ENCODE measurements at places on chromosomes 11 and 22. TPM values are rescaled to one million over a fixed set of nuclear protein-coding genes. Genes with fewer than 3 reads are reported as not detected.

MPPED2 gene
- not detected for total RNA-seq

GRCh38 chr11:117997823-117998579, 11.8 kb downstream of the IL10RA start:
- peaks cover 89% of the 10 kb centered on the region for H3K4me1 ChIP-seq
- no peaks in the 10 kb centered on the region for H3K27me3 ChIP-seq
- peaks cover 78% of the 10 kb centered on the region for H3K36me3 ChIP-seq
- H3K27ac ChIP-seq, result peak overlapping the region; percentile 68
- peak; percentile 58 for DNase-seq

- no peaks in the 10 kb centered on the region for H3K4me1 ChIP-seq
- no peak overlapping the region for H3K4me3 ChIP-seq
- DNase-seq, result no peak
- H3K27me3 ChIP-seq, result no peaks in the 10 kb centered on the region
- no peak overlapping the region for H3K27ac ChIP-seq
- H3K36me3 ChIP-seq, result peaks cover 2% of the 10 kb centered on the region
Observed at GRCh38 chr11:63480039-63480438, 10.9 kb downstream of the PLAAT5 start.

IFITM10 gene
- total RNA-seq, result 0.07 TPM

GRCh38 chr11:58392746-58393145, 13.9 kb downstream of the OR5B3 start:
- H3K4me3 ChIP-seq, result no peak overlapping the region
- H3K27ac ChIP-seq, result no peak overlapping the region
- no peaks in the 10 kb centered on the region for H3K36me3 ChIP-seq
- H3K4me1 ChIP-seq, result peaks cover 4% of the 10 kb centered on the region

DNA sequence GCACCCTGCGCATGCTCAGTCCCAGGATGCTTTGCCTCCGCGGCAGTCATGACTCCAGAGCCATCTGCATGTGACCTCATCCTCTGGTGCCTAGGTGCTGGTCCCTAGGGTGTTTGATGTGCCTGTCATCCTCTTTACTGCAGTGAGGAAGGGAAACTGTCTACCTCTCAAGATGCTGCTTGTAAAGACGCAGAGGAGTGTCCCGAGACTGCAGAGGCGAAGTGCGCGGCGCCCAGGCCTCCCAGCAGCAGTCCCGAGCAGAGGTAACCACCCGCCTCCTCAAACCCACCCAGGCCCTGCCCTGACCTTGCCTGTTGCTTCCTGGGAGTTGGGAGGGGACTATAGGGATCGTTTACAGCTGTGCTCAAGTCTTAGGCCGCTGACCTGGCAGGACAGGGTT, 74.6 kb upstream of the GAL start:
- no peak overlapping the region for H3K4me3 ChIP-seq
- H3K27me3 ChIP-seq, result no peaks in the 10 kb centered on the region
- peaks cover 61% of the 10 kb centered on the region for H3K36me3 ChIP-seq
- no peak for DNase-seq
- H3K4me1 ChIP-seq, result no peaks in the 10 kb centered on the region

DNA sequence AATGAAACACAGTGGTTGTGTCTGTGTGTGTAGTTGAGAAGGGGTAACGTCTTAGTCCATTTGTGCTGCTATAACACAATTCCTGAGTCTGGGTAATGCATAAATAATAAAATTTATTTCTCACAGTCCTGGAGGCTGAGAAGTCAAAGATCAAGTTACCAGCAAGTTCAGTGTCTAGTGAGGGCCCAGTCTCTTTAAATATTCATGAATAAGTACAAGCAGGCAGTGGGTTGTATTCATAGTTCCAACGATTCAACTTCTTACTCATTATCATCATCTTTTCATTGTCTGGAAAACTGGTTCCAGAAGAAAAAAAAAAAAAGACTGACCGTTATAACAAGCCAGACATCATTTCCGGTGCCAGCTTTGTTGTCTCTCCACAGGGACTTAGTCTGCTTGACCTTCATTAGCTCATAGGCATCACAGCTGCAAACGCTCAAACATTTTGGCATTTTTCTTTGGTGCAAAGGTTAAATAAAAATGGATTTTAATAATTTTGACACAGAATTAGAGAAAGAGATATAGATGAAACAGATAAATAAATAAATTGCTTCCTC, 1297.5 kb downstream of the LRRC4C start:
- H3K27me3 ChIP-seq, result no peaks in the 10 kb centered on the region
- no peak overlapping the region for H3K27ac ChIP-seq
- no peaks in the 10 kb centered on the region for H3K4me1 ChIP-seq

- H3K4me1 ChIP-seq, result peaks cover 63% of the 10 kb centered on the region
- peak overlapping the region; percentile 90 for H3K4me3 ChIP-seq
- peak overlapping the region; percentile 97 for H3K27ac ChIP-seq
- H3K36me3 ChIP-seq, result peaks cover 80% of the 10 kb centered on the region
- no peaks in the 10 kb centered on the region for H3K27me3 ChIP-seq
- peak; percentile 90 for DNase-seq
Observed at GRCh38 chr11:67271541-67272284, 5.4 kb downstream of the GRK2 start.

GRCh38 chr22:49785841-49786471, 41.7 kb downstream of the BRD1 start:
- no peak overlapping the region for H3K4me3 ChIP-seq
- H3K4me1 ChIP-seq, result peaks cover 44% of the 10 kb centered on the region
- no peaks in the 10 kb centered on the region for H3K27me3 ChIP-seq
- no peak overlapping the region for H3K27ac ChIP-seq
- peaks cover 28% of the 10 kb centered on the region for H3K36me3 ChIP-seq

DNA sequence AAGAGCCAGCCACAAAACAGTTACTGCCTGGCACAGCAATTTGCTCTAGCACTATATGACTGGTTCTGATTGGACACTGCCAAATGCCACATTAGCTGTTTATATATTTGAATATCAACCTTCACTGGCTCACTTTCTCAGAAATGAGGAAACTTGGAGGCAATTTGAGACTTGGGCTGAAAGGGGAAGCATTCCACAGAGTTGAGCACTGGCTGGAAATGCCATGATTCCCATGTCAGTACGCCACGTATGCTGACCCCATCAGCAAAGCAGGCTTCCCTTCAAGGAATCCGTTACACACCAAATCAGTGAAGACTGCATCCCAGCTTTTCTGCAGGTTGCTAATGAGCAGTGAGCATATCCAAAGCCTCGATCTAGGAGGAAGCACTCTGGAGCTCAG, 34.7 kb downstream of the GALNT18 start:
- H3K36me3 ChIP-seq, result no peaks in the 10 kb centered on the region
- no peaks in the 10 kb centered on the region for H3K4me1 ChIP-seq
- no peak for DNase-seq

DNA sequence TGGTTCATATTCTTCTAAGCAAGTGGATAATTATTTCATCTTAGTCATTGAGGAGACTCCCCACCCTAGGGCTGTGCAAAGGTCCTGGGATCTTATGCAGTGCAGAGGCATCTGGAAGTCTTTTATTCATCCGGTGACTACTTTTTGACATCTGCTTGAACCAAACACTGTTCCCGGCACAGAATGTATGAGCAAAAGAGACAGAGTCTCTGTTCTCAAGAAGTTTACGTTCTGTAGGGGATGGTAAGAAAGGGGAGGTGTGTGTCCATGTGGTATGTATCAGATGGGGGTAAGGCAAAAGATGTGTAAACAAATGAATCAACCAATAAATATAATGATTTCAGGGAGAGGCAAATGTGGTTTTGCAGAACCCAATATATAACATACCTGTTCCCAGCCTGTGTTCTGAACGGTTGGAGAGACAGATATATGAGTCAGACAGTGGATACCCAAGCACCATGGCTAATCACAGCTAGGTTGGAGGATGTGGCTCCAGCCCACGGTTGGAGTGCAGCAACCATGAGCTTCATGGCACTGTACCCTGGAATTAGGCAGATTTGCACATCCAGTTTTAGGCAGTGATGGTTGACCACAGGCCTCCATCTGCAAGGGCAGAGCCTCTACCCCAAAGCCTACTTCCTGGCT, 75.1 kb upstream of the CADM1 start:
- no peaks in the 10 kb centered on the region for H3K27me3 ChIP-seq
- H3K4me3 ChIP-seq, result no peak overlapping the region
- no peak overlapping the region for H3K27ac ChIP-seq
- no peaks in the 10 kb centered on the region for H3K4me1 ChIP-seq
- DNase-seq, result no peak

MS4A4A gene
- not detected for total RNA-seq

GRCh38 chr11:35950082-35950481, 6.2 kb downstream of the LDLRAD3 start:
- H3K4me3 ChIP-seq, result no peak overlapping the region
- no peaks in the 10 kb centered on the region for H3K4me1 ChIP-seq
- no peak for DNase-seq
- H3K27ac ChIP-seq, result no peak overlapping the region

SGSM1 gene
- total RNA-seq, result not detected

DNA sequence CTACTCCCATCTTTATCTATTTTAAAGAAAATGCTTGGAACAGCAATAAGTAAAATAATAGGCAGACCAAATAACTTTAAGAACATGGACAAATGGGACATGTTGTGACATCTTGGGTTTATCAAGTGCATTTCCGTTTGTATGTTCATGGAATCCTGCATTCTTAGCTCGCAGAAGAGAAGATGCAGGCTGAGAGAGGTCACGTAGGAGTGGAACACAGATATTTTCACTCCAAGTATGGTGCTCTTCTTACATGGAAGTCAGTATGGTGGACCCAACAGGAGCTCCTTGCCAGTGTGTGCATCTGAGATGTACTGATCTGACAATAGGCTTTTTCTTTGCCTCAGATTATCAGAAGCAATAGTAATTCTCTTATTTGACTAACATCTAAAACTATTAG, 1.7 kb downstream of the E2F8 start:
- peaks cover 40% of the 10 kb centered on the region for H3K36me3 ChIP-seq
- H3K27ac ChIP-seq, result no peak overlapping the region
- peaks cover 31% of the 10 kb centered on the region for H3K27me3 ChIP-seq
- H3K4me1 ChIP-seq, result peaks cover 6% of the 10 kb centered on the region
- H3K4me3 ChIP-seq, result peak overlapping the region; percentile 54

ZFP91 gene
- total RNA-seq, result 38.0 TPM

DNA sequence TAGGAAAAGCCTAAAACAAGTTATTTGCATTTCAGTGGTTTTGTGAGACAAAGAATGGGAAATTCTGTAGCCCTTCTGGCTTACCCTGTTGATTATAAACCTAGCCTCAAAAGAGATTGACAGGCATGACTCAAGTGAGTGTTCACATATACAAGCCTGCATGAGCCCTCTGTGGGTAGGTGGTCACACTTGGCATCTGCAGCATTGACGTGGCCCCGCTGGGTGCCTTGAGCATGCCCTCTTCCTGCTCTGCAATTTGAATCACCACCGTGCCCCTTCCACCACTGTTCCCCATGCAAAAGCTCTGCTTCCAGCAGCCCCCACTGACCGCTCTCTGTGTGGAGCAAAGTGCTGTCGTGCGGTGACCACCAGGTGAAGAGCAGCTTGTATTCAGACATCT, 21.0 kb upstream of the ADSL start:
- peak overlapping the region; percentile 95 for H3K27ac ChIP-seq
- peaks cover 90% of the 10 kb centered on the region for H3K4me1 ChIP-seq
- peaks cover 30% of the 10 kb centered on the region for H3K36me3 ChIP-seq
- no peaks in the 10 kb centered on the region for H3K27me3 ChIP-seq

Measured in activated CD8-positive, alpha-beta T cell treated with anti-CD3 and anti-CD28 coated beads for 36 hours (primary cell).